ENCODE measurements at places on chromosomes 1 and 21. TPM values are rescaled to one million over a fixed set of nuclear protein-coding genes. Genes with fewer than 3 reads are reported as not detected.

GRCh38 chr1:232123775-232124659 lies 497.4 kb downstream of the DISC1 start:
- DNase-seq: no peak

- DNase-seq: no peak
These were observed 12.9 kb downstream of the NEK7 start for GRCh38 chr1:198169672-198170071.

GRCh38 chr1:222224636-222225315 lies 323.1 kb downstream of the HHIPL2 start:
- no peak for DNase-seq

GRCh38 chr1:235657747-235658526 lies 8.4 kb upstream of the GNG4 start:
- DNase-seq: no peak

GRCh38 chr1:3827813-3828307 lies 29.2 kb downstream of the CEP104 start:
- DNase-seq: no peak

DNA sequence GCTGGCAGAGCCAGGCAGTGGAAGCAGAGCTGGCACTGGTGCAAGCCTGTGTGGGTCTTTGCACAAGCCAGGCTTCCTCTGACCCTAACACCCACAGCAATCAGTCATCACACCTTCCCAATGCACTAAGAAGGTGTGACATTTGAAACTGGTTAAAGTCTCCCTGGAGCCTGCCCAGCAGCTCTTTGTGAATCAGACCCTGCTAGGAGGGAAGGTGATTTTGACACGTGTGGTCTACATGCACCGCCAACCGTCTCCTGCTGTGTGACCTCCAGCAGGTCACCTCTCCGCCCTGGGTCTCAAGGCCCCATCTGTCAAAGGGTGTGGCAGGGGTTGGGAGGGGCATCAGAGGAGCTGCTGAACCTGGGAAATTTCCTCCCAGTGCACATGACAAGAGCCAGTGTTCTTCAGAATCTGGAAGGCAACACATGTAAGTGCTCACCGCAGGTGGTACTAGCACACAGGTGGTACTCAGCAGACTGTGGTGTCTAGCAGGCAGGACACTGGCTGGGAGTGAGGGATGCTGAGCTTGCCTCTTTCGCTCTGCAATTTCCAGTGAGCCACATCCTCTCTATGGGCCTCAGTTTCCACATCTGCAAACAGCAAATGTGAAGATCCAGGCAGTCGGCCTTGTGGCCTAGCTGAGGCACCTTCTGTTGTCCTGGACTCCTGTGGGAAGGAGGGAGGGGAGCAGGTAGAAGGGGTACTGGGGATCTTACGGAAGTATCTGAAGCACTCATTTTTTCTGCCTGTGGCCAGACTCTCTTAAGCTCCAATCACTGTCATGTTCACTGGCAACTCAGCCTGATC lies 123.2 kb downstream of the DMRTB1 start:
- DNase-seq: no peak

The HRNR gene
- not detected for total RNA-seq

DNA sequence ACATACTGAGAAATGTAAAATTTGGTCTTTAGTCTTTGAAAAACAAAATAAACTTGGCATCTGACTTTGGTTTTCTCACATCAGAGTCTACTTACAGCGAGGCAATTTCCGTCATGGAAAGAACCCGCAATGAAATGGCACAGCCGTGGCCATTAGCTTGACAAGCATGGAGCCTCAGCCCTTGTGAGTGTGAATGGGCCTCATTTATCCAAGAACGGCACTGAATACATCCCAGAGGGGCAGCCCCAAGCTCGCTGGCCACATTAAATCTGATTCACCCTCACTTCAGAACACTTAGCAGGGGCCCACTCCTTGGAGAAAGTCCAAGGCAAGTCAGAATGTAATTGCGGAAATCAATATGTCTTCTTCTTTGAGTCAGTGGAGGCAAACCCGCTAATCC lies 64.8 kb downstream of the ERG start:
- no peak for DNase-seq

The RIMKLA gene
- 2.7 TPM for total RNA-seq

- no peak for DNase-seq
These were observed 9.2 kb upstream of the GADD45A start for GRCh38 chr1:67675800-67676199.

GRCh38 chr1:109268431-109269211 lies 14.3 kb downstream of the PSRC1 start:
- no peak for DNase-seq

DNA sequence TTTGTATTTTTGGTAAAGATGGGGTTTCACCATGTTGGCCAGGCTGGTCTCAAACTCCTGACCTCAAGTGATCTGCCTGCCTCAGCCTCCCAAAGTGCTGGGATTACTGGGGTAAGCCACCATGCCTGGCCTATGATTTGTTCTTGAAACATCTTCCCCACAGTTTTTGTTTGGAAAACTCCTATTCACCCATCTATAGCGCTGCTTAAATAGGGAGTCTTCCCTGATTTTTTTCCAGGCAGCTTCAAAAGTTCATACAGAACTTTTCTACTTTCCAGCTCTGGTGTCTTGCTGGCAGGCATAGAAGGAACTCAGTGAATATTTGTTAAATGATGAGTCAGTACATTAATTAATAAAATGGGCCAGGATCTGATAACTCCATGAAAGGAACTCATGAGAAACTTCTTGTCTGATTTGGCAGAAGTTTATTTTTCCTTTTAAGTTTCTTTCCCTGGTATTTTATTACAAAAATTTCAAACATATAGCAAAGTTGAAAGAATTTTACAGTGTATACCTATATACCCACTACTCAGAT lies 33.0 kb upstream of the TTC22 start:
- no peak for DNase-seq

The SPRR5 gene
- total RNA-seq: not detected

DNA sequence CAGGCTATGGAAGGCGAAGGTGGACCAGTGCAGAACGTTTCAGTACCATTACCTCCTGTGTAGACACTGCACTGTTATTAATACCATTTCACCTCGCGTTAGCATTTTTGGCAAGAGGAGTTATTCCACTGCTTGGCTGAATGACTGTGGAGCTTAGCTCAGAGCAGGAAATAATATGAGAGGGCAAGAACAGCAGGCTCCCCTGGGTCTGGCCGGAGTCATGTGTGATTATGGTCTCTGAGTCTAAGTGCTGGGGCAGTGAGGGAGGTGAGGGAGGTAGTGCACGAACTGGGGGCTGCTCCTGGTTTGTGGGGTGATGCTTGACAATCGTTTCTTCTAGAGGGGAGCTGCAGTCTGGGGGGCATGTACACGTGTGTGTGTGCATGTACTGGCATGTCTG lies 82.9 kb downstream of the MDM4 start:
- no peak for DNase-seq

The MROH9 gene
- not detected for total RNA-seq

The CD247 gene
- 3.7 TPM for total RNA-seq

The PLA2G4A gene
- total RNA-seq: 0.75 TPM

The ZNF362 gene
- total RNA-seq: 34.4 TPM

DNA sequence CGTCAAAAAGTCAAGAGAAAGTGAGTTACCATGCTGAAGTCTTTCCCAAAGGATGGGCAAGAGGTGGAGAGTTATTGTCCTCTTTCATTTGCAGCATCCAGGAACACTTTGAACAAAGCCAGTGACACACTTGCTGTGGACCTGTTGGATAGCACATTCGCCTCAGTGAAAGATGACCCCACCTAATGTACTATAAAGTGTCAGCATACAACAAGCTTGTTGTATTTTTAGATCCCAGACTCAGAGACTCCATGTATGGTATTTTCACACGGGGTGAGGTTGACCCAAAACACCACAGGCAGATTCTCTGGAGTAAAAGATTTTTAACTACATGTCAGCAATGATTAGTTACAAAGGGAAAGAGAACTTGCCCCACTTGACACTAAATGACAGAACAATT lies 273.8 kb downstream of the PTBP2 start:
- no peak for DNase-seq

- DNase-seq: no peak
These were observed 19.5 kb upstream of the OR6N2 start for GRCh38 chr1:158800526-158800925.

GRCh38 chr1:243301059-243301458 lies 45.2 kb downstream of the SDCCAG8 start:
- no peak for DNase-seq

DNA sequence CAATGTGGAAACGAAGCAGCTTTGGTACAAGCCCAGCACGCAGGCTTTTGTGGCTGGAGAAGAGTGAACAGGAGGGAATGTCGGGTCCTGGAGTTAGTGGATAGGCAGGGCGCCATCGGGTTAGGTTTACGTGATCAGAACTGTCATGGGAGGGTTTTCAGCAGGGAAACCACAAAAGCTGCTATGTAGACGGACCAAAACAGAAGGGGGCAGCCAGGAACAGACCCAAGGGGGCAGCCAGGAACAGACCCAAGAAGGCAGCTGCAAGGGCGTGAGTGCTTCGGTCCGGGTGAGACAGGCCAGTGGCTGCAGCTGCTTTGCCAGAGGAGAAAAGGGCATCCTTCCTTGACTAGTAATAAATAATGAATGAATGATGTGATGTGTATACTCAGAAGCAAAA lies 77.5 kb upstream of the KIF1B start:
- no peak for DNase-seq

GRCh38 chr1:164524810-164525209 lies 34.2 kb upstream of the PBX1 start:
- no peak for DNase-seq

DNA sequence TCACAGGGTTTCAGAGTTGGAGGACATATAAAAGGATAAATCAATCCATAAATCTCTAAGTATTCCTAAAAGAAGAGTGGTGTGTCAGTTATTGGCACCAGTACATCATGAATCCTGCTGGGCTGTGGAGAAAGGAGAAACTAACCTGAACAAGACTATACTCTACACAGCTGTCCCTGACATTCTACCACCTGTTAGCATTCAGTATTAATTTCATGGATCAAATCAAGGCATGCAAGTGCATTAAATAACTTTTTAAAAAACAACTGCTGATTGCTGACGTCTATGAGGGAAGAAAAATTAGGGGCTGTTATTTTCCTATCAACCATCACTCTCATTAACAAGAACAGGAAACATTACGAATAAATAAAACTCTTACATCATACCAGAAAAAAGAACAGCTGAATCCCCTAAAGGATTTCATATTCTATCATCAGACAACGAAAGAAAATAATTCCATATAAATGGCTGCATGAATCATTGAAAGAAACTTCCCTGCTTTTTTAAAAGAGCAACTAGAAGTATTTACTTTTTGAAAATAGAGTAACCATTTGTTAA lies 121.7 kb downstream of the ATF6 start:
- no peak for DNase-seq

DNA sequence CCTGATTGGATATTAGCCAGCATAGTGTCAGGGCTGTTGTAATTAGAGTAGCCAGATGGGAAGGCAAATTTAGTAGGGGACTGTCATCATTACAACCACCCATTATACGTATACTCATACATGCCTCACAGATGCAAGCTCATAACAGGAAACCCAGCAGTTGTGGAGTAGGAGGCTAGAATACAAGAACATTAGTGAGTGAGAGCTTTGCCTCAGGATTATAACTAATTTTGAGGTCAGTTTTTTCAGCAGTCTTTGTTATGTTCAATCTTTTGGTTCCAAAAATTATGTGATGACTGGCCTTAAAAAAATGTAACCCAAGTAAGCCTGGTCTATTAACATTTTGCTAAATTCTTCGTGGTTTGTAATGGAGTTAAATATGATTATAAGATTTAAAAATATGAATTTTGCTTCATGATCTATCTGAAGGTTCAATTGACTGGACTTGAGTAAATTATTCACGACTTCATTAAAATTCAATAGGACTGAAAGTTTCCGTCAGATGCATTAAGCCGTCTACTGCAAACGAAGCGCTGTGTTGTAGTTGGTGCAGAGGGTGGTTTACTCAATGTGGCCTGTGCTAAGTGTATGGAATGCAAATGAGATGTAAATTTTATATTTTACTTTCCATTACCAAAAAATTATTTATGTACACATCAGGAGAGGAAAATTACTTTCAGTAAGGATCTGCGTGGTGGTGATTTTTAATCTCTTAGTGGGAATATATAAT lies 48.8 kb downstream of the KCNK1 start:
- no peak for DNase-seq

DNA sequence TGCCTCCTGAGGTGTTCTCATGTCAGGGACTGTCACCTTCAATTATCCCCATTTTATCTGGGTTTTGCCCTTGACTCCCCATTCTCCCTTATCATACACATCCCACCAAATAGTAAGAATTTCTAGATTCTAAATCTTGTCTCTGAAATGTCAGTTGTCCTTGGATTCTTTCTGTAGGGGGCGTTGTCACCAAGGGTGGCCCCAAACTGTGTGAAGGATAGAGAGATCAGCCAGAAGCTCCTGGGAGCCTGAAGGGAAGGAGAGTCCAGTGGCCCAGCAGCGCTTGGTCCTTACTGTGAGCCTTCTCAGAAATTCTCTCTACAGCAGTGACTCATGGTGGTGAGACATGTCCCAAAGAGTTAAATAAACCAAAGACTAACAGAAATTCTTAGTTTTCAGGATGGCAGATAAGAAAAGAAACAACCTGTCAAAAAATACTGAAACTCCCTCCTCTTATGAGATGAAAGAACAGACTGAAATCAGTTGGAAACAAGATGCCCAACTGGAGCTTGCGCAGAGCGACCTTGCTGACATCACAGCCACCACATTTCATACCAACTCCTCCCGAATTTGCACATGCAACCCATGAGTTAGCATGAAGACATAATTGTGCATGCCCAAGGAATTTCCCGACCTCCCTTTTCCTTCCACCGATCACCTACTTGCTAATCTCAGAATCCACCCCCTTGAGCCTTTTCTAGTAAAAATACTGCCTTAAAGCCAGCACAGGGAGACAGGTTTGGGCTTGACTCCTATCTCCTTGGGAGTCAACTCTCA lies 109.8 kb downstream of the ELAVL4 start:
- DNase-seq: no peak

DNA sequence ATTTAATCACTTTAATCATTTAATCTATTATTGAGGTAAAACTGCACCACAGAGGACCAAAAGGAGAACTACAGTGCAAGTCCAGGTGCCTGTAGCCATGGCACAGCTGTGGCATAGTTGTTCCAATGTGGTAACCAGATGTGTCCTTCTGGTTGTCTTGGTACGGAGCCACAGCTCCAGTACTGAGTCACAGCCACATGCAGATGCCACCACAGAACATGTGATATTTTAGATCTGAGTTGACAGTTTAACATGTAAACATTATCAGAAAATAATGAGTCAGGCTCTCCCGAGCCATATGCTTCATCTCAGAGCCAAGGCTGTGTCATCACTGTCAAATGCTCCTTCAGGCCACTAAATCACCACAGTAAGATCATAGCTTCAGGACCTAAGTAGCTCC lies 56.4 kb upstream of the RGS7 start:
- no peak for DNase-seq

- no peak for DNase-seq
These were observed 148.1 kb downstream of the EIF4G3 start for GRCh38 chr1:21028520-21029145.

DNA sequence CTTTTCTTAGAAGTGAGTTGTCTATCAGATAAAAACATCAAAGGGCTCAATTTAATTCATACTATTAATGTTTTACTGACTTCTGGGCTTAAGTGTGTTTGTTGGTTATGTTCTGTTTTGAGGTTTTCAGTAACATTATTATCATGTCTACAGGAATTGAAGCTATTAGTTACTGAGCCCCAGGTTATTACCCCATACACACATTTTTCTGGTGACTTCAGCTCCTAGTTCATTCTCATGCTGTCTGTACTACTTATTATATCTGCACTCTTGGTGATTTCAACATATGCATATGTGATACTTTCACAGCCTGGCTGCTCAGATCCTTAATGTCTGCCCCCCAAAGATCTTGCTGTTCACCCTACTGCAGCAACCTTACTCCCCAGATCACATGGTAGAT lies 27.0 kb upstream of the SGIP1 start:
- no peak for DNase-seq

GRCh38 chr1:170587253-170587593 lies 55.3 kb downstream of the GORAB start:
- DNase-seq: no peak
